NCI-H1092 treated with DMSO at 0.1 percent for 48 hours (cell line): ENCODE measurements at places on chromosomes 16 and 17.

- DNase-seq, result no peak
Observed at GRCh38 chr17:10119203-10120108, 79.0 kb downstream of the GAS7 start.

DNA sequence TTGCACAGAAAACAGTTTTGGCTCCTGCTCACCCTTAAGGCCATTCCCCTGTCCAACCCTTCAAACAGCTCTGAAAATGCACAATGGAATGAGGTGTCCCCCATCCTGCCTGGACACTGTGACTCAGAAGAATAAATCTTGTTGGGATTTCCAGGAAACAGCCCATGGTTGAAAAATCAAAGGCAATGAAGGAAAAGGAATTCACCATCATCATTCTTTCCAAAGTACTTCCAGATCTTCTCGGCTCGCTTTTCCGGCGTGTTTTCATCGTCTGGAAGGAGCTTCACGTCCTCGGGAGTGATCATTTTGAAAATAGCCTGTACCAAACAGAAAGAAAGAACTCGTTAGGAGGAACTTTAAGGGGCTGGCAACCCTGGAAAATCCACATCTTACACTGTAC lies 4.3 kb downstream of the RCVRN start:
- no peak for DNase-seq

DNA sequence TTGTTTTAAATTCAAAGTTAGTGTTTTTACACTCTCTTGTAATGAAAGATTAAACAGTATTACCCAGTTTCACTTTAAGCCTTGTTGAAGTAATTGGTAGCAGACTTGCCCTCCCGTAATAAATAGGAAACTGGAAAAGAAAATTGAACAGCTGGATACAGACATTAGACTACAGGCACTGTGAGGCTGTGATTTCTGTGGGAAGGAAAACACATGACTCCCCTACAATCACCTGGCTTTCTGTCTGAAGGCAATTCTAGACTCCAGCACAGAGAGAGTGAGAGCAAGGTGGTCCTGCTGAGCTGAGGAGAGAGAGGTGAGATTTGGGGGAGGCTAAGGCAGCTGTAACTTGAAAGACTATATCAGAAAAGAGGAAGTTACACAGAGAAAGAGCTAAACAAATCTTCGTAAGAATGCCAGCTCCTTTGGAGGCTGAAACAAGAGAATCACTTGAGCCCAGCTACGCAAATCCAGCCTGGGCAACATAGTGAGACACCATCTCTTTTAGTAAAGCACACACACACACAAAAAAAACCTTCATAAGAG lies 57.8 kb upstream of the CDYL2 start:
- no peak for DNase-seq

DNA sequence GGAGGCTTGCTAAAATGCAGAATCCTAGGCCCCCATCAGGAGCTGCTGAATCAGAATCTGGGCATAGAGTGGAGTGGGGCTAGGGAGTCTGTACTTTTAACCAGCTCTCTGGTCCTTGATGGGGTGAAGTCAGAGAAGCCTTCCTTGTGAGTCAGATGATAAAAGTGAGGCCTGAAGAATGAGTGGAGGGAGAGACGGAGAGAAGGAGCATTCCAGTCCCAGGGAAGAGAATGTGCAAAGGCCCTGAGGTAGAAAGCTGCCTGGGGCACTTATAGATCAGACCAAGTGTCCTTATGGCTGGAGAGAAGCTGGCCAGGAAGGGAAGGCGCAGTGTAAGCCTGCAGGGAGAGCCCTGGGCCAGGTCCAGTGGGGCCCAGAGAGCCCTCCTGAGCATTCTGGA lies 235.1 kb upstream of the NLRP1 start:
- DNase-seq, result no peak

DNA sequence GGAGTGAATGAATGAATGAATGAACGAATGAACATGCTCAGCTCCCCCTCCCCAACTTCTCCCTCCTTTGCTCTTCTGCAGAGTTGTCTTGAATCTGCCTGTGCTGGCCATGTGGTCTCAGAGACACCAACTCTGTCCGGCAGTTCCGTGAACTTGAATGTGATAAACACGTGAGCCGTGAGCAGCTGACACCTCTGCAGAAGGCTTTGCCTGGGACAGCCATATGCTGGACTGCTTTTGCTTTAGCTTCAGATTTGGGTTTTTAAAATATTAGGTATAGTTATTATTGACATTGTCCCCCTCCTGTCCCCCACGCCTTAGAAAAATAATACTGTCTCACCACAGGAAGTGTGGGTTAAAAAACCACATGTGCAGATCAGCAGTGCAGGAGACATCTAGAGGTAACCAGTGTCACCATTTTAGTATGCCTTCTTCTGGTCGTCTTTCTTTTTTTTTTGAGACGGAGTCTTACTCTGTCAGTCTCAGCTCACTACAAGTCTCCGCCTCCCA lies 83.8 kb downstream of the ABCC1 start:
- no peak for DNase-seq

- DNase-seq, result no peak
Observed at GRCh38 chr16:17368951-17369350, 101.8 kb downstream of the XYLT1 start.

GRCh38 chr16:50684823-50685461 lies 3.8 kb upstream of the SNX20 start:
- DNase-seq, result no peak

DNA sequence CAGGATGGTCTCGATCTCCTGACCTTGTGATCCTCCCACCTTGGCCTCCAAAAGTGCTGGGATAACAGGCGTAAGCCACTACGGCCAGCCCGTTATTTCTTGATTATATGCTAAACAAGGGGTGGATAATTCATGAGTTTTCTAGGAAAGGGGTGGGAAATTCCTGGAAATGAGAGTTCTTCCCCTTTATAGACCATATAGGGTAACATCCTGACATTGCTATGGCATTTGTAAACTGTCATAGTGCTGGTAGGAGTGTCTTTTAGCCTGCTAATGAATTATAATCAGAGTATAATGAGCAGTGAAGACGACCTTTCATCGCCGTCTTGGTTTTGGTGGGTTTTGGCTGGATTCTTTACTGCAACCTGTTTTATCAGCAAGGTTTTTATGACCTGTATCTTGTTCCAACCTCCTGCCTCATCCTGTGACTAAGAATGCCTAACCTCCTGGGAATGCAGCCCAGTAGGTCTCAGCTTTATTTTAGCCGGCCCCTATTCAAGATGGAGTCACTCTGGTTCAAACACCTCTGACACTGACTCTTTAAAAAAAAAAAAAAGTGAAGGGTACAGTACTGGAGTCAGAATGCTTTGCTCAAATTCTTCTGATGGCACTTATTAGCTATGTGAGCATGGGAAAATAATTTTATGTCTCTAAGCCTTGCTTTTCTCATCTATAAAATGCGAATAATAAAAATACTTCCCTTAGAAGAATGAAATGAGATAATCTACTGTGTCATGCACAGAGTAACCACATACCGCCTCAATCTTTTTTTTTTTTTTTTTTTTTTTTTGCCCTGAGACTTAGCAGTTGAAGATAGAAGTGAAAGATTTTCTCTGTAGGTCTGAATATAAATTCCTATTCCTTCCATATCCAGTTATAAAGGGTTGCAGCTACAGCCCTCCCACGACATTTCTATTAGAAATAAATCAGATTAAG lies 5.1 kb upstream of the CALCOCO2 start:
- DNase-seq, result no peak

DNA sequence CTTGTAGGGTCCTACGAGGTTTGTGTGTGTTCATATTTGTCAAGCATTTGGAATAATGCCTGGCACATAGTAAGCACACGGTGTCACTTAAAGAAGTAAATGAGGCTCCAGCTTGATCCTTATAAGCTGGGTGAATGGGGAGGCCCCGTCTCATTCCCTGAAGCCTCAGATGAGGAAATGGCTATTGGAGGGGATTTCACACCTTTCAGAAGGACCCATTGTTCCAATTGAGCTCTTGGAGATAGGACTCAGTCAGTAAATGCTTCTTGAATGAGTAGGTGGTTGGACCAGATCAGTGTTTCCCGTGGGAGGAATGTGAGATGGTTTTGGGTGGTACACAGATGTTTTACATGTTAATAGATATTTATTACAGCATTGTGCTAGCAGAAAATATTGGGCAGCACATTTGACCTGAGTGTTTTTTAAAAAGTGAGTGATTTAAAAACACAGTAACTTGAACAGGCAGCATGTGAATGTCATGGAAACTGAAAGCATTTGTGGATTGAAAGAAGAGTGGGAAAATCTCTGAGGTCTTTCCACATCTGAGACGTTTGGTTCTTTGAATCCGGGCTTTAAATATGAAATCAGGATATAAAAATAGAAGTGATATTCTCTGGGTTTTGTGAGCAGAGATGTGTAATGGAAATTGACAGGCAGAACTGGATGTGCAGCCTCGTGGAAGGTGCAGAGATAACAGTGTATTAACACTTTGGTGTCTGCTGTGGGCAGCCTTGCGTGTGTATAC lies 36.4 kb upstream of the ARHGAP17 start:
- DNase-seq, result no peak

DNA sequence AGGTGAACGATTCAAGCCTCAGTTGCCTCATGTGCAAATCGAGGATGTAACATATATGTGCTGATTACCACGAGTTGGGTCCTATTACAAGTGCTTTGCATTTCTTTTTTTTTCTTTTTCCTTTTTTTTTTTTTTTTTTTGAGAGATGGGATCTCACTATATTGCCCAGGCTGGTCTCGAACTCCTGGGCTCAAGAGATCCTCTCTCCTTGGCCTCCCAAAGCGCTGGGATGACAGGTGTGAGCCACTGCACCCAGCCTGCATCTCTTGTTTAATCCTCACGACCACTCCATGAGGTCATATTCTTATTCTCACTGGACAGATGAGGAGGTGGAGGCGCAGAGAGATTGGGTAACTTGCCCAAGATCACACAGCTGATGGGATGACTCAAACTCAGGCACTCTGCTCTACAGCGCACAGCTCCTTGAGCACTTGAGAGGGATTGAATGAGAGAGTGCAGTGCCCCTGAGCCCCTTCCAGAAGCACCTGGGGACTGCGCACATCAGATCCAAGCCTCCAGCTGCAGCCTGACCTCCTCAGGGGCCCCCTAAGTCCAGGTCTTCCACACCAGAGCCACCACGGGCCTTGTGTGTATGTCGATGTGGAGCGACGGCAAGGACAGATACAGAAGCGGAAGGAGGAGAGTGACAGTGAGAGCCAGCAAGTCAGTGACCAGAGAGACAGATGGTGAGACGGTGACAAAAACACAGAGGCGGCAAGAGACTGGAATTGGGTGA lies 4.9 kb downstream of the STX1B start:
- DNase-seq, result no peak

DNA sequence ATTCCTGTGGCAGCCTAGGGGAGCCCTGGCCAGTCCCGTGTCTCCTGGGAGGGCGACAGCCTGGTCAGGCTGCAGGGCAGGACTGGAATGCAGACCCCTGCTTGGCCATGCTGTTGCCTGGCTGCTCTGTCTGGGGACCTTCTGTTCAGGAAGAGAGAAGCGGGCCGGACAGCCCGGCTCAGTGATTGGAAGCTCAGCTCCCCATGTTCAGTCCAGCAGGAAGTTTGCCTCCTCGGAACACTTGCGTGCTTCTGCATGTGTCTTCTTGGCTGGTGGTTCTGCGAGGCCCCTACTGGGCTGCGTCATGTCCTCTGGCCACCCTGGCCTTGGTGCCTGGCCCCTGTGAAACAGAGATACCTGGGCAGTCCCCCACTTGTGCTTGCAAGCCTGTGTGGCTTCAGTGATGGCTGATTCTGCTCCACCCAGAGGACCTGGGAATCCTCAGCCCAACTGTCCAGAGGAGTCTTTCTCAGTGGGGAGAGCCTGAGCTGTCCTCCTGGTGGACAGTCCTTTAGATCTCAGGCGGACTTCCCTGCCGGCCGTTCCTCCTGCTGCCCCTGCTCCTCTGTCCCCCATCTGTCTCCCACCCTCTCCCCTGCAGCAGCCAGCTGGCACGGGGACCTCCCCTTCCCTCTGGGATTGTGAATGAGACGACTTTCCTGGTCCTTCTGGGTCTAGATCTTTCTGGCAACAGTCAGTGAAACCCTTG lies 279.5 kb downstream of the SEC14L1 start:
- DNase-seq, result no peak

DNA sequence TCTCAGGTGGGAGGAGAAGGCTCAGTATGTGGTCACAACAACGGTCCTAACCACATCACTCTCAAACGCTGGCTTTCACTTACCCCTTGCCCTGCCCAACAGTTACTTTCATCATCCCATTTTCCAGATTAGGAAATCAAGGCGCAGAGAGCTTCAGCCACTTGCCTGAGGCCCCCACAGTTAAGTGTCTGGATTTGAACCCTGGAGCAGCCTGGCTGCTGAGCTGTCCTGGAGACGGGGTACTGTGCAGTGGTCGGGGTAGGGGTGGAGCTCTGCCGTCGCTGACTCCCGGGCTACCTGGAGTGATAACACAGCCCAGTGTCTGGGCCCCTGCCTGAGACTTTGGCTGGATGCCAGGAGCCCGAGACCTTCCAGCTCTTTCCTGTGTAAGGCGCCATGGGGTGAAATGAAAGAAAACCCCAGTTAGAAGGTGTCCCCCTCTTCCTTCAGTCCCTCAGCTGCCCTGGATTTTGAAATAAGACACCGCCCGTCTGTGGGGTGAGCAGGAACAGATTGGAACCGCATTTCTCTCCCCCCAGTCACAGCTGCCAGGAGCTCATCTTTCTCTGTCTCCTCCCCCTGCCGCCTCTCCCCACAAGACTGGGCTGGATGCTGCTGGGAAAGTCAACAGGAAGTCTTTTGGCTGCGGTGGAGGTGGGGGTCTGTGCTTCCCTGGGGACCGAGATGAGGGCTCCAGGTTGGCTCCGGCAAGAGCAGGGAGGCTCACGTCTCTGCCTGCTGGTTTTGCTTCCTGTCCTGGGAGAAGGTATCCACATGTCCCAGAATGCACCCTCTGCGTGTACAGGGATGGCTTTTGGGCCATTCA lies 280.2 kb downstream of the SEC14L1 start:
- DNase-seq, result peak; percentile 96

DNA sequence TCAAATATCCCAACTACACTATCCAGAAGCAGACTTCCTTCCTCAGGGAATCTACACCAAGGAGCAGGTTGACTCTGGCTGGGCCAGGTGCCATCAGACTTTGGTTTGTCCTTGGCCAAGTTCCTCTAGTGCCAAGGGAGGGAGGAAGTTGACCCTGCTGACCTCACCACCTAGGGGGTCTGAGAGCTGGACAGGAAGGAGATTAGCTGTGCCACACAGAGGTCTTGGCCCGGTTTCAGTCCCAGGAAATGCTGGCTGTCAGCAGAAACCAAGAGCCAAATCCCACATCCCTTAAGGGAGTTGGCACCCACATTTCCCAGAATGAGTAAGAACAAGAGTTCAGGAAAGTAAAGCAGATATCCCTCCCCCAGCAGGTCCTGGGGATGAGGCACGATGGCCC lies 178.2 kb downstream of the SALL1 start:
- DNase-seq, result no peak
